Activated CD8-positive, alpha-beta T cell treated with anti-CD3 and anti-CD28 coated beads, Interleukin-2, amount 10 ng/mL, durations not matched to agents 7 days and 5 days (primary cell): ENCODE measurements at places on chromosomes 2 and 18.

DNA sequence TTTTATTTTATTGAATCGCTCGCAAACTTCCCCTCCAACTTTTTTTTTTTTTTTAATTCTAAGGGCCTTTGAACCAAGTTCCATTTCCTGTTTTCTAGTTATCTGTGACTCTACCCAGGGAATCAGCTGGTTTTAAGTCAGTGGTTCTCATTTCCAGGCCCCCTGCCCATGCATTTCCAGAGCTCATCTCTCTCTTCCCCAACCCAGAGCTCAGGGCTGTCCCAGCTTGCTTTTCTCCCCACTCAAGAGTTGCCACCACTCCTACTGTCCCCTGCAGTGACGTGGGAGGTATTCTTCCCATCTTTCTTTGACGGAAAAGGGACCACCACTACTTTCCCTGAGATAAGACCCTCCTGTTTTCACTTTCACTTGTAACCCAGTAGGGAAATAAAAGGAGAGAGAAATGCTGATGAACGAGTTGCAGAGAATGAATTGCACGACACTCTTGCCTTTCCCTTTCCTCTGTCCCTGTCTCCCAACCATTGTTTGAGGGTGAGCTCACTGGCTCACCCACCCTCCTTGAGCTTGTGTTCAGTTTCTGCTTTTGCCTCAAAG, 42.1 kb downstream of the TET3 start:
- DNase-seq, result no peak

- no peak for DNase-seq
Measured at GRCh38 chr18:70197844-70198243, 7.6 kb downstream of the RTTN start.

DNA sequence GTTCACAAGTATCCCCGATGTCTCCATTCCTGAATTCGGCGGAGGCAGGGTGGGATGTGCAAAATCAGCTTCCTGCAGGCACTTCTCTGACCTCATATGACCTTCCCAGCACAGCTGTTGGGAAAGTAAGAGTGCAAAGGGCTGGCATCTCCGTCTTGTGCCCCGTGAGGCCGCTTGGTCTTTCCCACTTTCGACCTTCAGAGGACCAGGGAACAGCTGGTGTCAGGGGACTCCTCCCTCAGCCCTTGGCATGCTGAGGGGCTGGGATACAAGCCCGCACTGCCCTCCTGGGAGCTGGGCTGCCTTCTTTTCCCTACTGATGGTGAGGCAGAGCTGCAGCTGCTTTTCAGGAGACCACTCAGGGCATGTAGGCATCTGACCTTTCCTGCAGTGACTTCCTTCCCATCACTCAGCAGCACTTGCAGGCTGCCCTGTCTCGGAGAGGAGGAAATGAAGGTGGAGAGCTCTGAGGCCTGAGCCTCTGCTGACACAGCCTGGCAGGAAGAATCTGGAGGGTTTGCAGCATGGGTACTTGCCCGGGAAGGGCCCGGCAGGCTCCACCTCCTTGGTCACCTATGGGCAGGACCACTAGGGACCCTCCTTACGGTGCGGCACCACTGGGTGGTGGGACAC, 277.2 kb upstream of the HS6ST1 start:
- no peak for DNase-seq

- no peak for DNase-seq
Measured at GRCh38 chr2:19287324-19287723, 71.1 kb downstream of the OSR1 start.

DNA sequence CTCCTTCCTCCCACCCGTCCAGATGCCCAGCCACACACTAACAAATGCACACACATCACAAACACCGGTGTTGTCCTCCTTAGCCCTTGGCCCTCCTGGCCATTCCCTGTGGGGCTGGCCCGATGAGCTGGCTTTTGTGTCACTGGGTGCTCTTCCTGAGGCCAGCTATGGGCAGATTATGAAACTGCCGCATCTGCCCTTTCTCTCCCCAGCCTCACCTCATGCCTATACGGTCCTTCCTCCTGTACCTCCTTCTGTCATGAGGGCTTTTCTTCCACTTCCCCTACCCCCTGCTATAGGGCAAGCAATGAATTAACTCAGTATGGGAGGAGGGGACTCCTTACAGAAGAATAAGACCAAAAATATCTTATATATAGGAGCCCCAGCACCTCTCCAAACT, 10.3 kb upstream of the INO80C start:
- no peak for DNase-seq

DNA sequence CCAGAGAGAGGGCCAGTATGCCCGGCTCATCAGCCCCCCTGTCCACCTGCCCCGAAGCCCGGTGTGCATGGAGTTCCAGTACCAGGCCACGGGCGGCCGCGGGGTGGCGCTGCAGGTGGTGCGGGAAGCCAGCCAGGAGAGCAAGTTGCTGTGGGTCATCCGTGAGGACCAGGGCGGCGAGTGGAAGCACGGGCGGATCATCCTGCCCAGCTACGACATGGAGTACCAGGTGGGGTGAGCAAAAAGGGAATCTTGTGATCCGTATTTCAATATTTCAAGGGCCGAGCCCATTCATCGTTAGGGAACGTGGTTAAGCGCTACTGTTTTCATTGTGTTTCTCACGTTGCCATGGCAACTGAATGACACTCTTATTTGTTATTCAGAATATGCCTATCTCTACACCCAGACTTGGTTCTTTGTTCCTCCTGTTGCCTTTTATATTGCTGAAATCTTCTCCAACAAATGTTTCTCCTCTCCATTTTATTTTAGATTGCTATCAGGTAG, 81.5 kb downstream of the NRP2 start:
- no peak for DNase-seq

GRCh38 chr2:240136013-240136670, at the start of gene COPS9:
COPS9 (minus strand) TSS chr2:240136305; CDS start chr2:240136284, 21 bp downstream.
- peak; percentile 90 for DNase-seq

GRCh38 chr2:226213717-226214116, 585.9 kb downstream of the IRS1 start:
- DNase-seq, result no peak

- no peak for DNase-seq
Measured at GRCh38 chr2:48568547-48568946, 38.6 kb downstream of the STON1 start.

- DNase-seq, result no peak
Measured at GRCh38 chr2:36409935-36410334, 54.4 kb downstream of the CRIM1 start.

- DNase-seq, result no peak
Measured at GRCh38 chr2:227517724-227518123, 45.8 kb downstream of the AGFG1 start.

DNA sequence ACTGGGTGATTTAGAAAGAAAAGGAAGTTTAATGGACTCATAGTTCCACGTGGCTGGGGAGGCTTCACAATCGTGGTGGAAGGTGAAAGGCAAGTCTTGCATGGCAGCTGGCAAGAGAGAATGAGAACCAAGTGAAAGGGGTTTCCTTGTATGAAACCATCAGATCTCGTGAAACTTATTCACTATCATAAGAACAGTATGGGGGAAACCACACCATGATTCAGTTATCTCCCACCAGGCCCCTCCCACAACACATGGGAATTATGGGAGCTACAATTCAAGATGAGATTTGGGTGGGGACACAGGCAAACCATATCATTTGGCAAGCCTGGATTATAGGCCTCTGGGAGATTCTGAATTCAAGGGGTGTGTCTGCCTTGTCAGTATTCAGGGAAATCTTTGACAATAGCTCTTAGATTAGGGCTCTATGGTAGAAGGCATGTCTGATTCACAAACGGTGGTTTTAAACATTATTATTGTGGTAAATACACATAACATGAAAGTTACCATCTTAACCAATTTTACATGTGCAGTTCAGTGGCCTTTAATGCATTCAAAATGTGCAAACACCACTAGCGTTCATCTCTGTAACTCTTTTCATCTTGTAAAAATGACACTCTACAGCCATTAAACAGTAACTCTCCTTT, 15.3 kb upstream of the PLB1 start:
- no peak for DNase-seq

DNA sequence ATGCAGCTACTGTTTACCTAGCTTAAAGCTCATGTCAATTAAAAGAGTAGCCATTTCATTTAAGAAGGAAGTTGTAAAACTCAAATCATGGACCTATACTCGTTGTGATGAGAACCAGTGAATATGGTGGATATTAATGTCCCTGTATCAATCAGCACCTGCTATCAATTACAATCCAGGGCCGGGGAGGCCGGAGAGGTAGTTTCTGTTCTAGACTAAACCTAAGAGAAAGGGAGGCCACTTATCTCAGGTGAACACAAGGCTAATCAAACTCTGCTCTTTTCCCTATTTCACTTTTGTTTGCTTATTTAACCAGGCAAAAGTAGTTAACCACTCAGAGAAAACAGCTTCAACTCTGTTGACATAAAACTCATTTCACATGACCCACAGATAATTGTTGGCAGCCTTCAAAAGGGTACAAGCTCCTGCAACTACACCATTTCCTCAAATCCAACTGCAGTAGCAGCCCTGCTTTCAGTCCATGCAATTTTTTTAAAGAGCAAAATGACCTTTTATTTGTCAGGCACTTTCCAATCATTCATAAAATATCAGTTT, 27.8 kb upstream of the SLC9A2 start:
- no peak for DNase-seq

GRCh38 chr2:1986166-1986565, 241.9 kb upstream of the PXDN start:
- no peak for DNase-seq

- DNase-seq, result no peak
Measured at GRCh38 chr18:59516356-59517155, 157.5 kb upstream of the LMAN1 start.

- no peak for DNase-seq
Measured at GRCh38 chr2:188629753-188630527, 338.3 kb downstream of the GULP1 start.

DNA sequence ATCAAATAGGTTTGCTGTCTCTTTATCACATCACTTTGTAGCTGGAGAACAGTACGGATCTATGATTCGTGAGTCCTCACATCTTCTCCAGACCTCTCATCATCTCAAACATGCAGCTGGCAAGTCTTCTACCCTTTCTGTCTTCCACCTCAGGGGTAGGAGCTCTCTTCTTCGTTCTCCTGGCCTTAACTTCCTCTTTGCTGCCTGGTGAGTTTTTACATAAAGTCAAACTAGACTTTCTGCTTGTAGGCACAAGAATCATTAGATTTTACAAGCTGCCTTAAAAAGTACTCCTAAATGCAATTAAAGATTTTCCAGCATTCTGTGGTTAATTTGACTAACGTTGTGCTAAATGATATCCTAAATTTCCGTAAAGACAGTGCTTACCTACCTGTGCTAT, 43.7 kb upstream of the TANK start:
- DNase-seq, result no peak

- no peak for DNase-seq
Measured at GRCh38 chr2:189783451-189783926, 650 bp downstream of the ORMDL1 start.

DNA sequence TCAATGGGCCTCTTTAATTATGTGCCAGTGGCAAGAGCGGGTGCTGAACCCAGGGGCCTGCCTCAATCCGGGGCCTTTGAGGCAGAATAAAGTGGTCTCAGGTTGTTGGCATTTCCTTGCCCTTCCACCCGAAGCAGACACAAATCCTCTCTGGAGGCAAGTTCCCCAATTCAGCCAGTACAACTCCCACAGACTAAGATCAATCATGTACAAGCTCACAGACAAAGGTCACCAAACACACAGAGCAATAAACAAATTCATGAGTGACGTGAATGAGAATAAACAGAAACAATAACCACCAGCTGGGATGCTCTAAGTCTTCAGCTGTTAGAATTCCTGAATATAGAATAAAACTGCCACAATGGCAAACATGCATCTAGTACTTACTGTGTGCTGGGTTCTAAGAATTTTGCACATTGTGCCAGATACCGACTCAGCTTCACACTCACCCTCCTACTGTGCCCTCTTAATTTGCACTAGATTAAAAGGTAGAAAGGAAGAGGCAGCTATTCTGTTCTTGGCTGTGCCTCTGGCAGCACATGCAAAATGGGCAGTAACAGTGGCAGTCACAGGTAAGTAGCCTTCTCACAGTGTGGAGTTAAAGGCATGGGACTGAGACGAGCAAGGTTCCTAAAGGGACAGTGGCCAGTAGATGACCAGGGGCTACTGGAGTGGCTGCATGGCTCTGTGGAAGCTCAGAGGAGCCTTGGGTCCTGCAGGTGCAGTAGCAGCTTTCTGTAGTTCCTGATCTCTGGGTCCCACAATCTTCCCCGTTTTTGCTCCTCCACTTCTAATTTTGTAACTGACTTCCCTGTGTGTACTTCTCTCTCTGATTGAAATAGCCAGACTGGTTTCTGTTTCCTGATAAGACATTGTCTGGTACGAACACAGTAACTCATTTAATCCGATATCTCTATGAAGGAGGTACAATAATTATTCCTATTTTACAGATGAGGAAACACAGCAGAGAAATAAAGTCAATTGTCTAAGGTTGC, 34.6 kb upstream of the IL1B start:
- DNase-seq, result no peak

DNA sequence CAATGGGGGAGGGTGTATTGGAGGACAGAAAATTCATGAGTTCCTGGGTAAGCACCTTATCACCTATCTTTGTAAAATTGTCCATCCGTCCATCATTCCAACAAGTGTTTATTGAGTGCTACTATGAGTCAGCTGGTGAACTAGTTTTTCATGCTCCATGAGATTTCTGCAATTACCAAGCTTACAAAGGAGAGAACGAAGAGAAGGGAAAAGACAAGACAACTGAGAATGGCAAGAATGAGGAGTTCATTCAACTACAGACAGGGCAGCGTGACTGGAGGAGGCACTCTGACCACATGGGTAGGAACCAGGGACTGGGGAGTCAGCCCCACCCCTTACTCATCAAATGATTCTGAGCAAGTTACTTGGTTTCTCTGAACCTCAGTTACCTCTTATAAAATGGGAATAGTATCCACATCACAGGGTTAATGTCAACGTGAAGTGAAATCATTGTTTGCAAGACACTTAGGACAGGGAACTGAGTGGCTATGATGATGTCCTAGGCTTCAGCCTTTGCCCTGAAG, 18.6 kb upstream of the TXNDC2 start:
- DNase-seq, result no peak

DNA sequence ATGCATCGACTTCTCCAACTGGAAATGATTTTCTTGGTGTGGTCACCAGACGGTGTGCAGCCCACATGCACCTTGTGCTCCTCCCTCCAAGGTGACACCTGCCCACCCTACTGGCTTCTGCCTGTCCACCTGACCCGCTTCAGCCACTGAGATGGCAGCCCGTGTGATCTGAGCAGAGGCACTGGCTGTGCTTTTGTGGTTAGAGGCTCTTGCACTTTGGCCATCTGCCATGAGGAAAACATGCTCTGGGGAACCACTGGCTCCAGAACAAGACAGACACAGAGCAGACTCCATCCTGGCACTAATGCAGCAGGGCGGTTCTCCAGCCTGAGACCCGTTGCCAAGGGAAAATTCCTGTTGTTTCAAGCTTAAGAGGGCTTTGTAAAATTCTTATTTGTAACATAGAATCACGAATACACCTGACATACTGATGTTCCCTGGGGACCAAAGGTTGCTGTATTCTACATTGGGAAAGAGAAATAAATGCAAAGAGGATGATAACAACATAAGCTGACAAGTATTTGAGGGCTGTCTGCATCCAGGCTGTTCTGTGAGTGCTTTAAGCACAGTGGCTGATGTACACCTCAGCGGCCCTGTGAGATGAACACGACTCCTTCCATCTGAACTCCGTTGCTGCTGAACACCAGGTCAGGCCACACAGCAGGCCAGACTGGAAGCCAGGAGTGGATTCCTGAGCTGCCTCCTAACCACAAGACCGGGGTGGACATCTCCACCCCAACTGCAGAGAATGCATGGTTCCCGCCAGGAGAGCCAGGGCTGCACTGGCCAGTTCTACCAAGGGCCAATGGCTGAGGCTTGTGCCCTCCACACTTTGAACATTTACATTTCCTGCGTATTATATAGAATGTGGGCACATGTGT, 820.4 kb downstream of the GALR1 start:
- DNase-seq, result no peak

GRCh38 chr2:195612611-195613495, 44.2 kb upstream of the SLC39A10 start:
- DNase-seq, result no peak

GRCh38 chr2:31397094-31397493, 17.4 kb downstream of the XDH start:
- no peak for DNase-seq
